HCEC 1CT (cell line): ENCODE measurements at places on chromosomes 16 and 17.
A peak's percentile ranks its signal among the peaks of the same experiment; 100 is the strongest.

- DNase-seq: no peak
Measured at GRCh38 chr16:65737831-65738230, 616.0 kb upstream of the CDH11 start.

- DNase-seq: no peak
Measured at GRCh38 chr17:60108712-60109111, 30.0 kb upstream of the HEATR6 start.

- DNase-seq: no peak
Measured at GRCh38 chr16:74771656-74772315, 2.8 kb downstream of the FA2H start.

DNA sequence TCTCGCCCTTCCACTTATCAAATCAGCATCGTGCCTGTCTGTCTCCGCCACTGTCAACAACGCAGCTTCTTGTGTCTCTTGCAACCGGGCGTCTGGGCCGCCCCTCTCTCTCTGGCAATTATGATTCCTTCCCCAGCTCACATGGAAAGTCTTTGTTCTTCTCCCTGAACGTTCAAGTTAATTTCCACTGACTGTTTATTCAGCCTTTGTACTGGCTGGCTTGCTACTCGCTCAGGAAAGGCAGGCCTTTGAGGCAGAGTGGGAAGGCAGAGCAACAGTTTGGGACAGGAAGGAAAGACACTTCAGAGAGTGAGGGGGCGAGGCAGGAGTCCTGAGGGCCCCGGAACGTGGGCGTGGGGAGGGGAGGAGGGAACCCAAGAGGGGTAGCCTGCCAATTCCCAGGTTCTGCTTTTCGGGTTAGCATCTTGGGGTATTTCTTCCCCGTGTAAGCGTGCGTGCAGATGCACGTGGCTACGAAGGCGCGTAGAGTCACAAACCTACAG is 50.8 kb downstream of the AKAP1 start:
- DNase-seq: no peak

GRCh38 chr16:47250983-47251382 is 107.2 kb upstream of the NETO2 start:
- DNase-seq: no peak

GRCh38 chr16:28277537-28278388 is 14.6 kb upstream of the SBK1 start:
- peak; percentile 52 for DNase-seq

DNA sequence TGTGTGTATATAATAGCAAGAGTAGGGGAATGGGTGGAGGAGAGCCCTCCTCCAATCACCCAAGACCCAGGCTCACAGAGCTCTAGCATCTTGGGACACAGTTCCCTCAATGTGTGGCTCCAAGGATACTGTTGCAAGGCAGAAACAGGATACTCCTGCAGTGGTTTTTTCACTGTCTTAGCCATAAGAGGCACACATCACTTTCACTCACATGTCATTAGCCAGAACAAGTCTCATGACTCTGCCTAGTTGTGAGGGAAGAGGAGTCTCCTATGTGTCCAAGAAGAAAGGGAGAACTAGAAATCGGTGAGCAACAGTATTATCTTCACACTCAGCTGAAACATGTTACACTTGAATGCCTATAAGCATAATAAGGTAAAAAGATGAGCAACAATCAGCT is 11.1 kb upstream of the NUDT7 start:
- DNase-seq: no peak

DNA sequence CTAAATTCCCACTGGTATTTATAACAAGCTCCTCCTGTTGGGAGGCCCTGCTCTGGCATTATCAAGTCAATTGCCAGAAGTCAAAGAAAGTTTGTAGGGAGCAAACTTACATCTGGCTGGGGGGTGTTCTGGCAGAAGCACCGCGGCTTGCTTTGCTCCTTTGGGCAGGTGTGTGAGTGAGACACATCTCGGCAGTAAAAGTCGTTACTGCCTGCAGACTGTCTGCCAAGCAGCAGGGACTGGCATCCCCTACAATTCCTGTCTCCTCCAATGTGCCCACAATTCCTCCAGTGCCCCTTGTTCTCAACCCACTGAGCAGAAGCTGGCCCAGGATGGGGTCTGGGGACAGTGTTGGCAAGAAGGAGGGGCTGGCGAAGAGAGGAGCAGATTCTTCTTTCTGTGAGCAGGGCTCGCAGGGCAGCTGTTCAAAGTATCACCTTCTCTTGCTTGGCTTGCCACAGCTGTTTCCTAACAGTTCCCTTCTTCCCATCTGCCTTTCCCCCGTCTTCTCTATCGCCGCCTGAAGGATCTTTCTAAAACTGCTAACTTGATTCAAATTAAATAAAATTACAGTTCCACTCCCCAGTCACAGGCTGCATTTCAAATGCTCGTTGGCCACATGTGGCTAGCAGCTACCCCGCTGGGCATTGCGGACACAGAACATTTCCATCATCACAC is 30.2 kb downstream of the SPACA3 start:
- DNase-seq: no peak

GRCh38 chr16:30357715-30358576 is 2.8 kb upstream of the CD2BP2 start:
- DNase-seq: no peak

GRCh38 chr16:82653550-82654511 is 27.1 kb downstream of the CDH13 start:
- peak; percentile 95 for DNase-seq

DNA sequence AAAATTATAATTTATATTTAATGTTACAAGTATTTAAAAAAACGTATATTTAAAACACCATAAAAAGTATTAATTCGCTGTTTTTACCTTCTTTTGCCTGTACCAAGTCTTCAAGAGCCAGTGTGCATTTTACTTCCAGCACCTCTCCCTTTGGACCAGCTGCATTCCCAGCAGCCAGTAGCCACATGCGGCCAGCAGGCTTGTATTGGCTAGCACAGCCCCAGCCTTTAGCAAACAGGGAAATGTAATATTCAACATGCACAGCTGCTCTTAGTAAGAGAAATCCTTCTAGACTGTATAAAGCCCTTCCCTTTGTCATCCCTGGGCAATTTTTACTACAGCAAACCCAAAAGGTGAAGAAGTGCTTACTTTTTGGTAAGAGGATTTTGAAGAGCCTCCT is 6.6 kb downstream of the DHODH start:
- no peak for DNase-seq

DNA sequence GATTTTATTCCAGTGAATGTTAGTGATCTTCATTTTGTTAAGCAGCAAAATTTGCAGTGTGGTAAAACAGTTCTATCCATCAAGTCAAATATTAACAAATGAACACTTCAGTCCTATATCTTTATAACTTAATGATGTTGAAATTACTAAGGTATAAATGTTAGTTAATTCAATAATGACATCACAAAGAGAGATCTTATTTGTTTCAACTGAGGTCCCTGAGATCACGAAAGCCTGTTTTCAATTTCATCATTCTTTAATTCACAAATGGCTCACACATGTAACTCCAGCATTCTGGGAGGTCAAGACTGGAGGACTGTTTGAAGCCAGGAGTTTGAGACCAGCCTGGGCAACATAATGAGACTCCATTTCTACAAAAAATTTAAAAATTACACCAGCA is 13.9 kb downstream of the SMURF2 start:
- DNase-seq: no peak

GRCh38 chr17:10622617-10623485 is 34.3 kb downstream of the MYH3 start:
- DNase-seq: no peak

- no peak for DNase-seq
Measured at GRCh38 chr16:24152826-24153225, 103.3 kb upstream of the CACNG3 start.

DNA sequence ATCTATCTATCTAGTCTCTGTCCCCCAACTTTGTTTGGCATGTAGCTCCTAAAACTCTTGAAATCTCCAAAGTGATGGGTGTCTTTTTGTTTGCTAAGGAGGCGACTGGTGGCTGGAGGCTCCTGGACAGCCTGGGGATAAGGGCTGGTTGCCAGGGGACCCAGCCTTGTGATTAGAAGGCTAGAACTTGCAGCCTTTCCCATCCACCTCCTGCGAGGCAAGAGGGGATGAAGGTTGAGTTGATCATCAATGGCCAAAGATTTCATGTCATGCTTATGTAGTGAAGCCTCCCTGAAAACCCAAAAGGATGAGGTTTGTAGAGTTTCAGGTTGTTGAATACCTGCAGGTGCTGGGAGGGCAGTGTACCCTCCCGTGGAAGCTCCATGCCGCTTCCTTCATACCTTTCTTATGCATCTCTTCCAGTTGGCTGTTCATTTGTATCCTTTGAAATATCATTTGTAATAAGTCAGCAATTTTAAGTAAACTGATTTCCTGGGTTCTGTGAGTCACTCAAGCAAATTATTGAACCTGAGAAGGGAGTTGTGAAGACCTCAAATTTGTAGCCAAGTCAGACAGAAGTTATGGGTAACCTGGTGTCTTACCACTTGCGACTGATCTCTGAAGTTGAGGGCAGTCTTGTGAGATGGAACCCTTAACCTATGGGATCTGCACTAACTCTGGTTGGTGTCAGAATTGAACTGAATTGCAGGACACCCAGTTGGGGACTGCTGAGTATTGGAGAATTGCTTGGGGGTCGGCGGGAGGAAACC is 202.4 kb downstream of the SEC14L1 start:
- DNase-seq: no peak

DNA sequence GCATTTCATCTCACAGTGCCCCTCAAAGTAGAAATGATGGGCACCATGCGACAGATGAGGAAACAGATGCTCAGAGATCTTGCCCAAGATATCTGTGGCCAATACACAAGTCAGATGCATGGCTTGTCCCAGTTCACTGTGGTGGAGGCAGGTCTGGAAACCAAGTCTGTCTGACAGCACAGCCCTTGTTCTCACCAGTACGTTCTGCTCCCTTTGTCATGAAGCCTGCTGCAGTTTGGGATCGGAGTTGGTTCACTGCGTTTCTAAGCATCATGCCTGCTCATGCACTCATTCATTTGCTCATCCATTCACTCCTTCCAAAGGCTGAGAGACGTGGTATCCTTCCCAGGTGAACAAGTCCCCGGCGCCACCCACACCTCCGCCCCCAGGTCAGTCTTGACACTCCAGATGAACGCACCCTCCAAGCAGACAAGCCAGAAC is 27.2 kb upstream of the MEAK7 start:
- DNase-seq: no peak

- no peak for DNase-seq
Measured at GRCh38 chr16:13130586-13130985, 229.2 kb downstream of the SHISA9 start.

DNA sequence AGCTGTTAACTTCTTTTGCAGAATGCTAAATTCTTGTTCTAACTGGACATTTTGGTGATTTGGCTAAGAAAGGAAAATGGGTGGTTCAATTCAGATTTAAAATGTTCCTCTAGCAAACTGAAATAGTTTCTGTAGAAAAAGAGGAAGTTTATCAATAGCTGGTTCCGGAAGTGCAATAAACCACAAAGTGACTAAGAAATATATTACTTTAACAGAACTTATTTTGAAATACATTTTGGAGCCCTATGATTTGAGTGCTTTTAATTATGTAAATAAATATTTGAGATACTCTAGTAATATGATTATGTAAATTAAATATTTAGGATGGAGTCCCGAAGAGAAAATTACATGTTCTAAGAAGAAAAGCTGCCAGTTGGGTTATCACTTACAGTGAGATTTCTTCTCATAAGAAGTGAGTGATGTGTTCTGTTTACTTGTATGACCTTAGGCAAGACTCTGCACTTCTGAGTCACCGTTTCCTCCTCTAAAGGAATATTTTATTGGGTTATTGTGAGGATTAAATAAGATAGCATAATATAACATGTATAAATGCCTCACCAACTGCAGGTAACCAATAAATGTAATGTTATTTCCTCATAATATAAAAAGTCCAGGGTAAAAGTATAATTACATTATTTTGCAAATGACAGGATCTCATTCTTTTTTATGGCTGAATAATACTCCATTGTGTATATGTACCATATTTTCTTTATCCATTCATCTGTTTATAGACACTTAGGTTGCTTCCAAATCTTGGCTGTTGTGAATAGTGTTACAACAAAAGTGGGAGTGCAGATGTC is at the start of gene EVI2B:
Gene EVI2B, minus strand, starts transcription at position 73 of the 800 bp plus-strand sequence. CDS start 8,445 bp downstream, outside the sequence.
- DNase-seq: peak; percentile 85
